Endodermal cell (in vitro differentiated cells): ENCODE measurements at places on chromosomes 11 and 22. TPM values are rescaled to one million over a fixed set of nuclear protein-coding genes. Genes with fewer than 3 reads are reported as not detected.

The GRIK4 gene
- 2.8 and 3.5 TPM in 2 replicates for total RNA-seq

DNA sequence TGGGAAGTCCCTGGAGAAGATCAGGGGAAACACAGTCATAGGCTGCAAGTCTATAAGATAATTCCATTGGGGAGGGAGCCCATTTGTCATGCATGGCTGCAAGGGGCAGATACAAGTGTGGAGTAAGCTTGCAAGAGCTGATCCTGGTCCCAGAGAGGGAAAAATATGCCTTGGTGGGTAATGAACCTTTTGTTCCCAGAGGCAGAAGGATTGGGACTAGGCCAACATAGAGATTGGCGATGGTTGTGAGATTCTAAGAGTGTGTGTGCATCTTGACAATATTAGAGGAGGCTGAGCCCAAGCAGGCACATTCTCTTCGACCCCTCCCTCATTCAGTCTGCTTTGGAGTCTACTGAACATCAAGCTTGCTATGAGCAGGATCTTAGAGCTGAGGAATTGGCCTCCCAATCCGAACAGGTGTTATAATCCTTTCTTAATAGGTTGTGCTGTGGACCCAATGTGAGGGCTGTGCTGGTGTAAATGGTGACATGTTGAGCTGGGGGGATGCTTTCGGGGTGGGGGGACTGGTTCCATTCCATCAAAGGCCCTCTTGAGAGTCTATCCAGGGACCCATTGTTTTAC is 18.4 kb downstream of the MIAT start:
- no peaks in the 10 kb centered on the region for H3K27me3 ChIP-seq
- H3K36me3 ChIP-seq, result no peaks in the 10 kb centered on the region
- DNase-seq, result no peak

DNA sequence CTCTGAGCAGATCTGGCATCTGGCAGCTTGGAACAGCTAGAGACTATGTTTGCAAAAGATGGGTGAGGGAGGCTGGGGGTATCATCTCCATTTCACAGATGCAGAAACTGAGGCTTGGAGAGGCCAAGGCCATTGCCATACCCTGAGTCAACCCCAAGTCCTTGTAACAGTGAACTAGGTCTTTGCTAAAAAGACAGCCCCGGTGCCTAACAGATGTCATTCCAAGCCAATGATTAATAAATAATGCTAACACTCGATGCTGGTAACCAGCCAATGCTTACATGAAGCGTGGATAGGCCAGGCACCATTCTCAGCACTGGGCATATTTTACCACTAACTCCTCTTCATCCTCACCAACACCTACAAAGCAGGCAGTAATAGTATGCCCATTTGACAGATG is 164.0 kb downstream of the MN1 start:
- no peaks in the 10 kb centered on the region for H3K36me3 ChIP-seq
- H3K4me3 ChIP-seq, result no peak overlapping the region
- no peak overlapping the region for H3K27ac ChIP-seq
- no peaks in the 10 kb centered on the region for H3K27me3 ChIP-seq
- DNase-seq, result no peak
- H3K4me1 ChIP-seq, result peaks cover 4% of the 10 kb centered on the region

DNA sequence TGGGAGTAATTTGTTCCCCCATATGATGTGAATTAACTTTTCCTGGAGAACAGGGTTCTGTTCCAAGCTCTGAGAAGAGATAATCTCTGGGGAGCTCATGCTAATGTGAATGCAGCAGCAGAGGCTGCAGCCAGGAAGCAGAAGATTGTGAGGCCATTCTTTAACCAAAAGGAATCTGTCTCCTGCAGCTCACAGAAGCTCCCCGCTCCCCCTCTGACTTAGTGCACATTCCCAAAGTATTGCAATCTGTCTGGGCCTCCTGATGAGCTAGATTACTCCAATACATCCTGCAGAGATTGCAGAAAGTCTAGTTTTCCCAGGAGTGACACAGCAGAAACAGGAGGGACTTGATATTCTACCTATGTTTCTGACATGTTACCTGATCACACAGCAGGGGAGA is 420.6 kb upstream of the FAT3 start:
- peak; percentile 80 for DNase-seq
- peaks cover 24% of the 10 kb centered on the region for H3K4me1 ChIP-seq
- H3K36me3 ChIP-seq, result no peaks in the 10 kb centered on the region
- H3K27ac ChIP-seq, result peak overlapping the region; percentile 59
- H3K27me3 ChIP-seq, result no peaks in the 10 kb centered on the region
- no peak overlapping the region for H3K4me3 ChIP-seq

- peak overlapping the region; percentile 98 for H3K4me3 ChIP-seq
- no peaks in the 10 kb centered on the region for H3K27me3 ChIP-seq
- H3K4me1 ChIP-seq, result no peaks in the 10 kb centered on the region
- no peak overlapping the region for H3K27ac ChIP-seq
- no peak for DNase-seq
- peaks cover 5% of the 10 kb centered on the region for H3K36me3 ChIP-seq
Measured at GRCh38 chr22:41094041-41094593, 1.7 kb downstream of the EP300 start.

GRCh38 chr11:26780376-26781085 is 58.7 kb upstream of the SLC5A12 start:
- H3K4me1 ChIP-seq, result no peaks in the 10 kb centered on the region
- H3K4me3 ChIP-seq, result no peak overlapping the region
- no peak overlapping the region for H3K27ac ChIP-seq
- no peaks in the 10 kb centered on the region for H3K27me3 ChIP-seq
- H3K36me3 ChIP-seq, result no peaks in the 10 kb centered on the region

- H3K36me3 ChIP-seq, result no peaks in the 10 kb centered on the region
- no peak overlapping the region for H3K4me3 ChIP-seq
- peak; percentile 56 for DNase-seq
Measured at GRCh38 chr11:129312730-129313503, 62.7 kb upstream of the BARX2 start.

DNA sequence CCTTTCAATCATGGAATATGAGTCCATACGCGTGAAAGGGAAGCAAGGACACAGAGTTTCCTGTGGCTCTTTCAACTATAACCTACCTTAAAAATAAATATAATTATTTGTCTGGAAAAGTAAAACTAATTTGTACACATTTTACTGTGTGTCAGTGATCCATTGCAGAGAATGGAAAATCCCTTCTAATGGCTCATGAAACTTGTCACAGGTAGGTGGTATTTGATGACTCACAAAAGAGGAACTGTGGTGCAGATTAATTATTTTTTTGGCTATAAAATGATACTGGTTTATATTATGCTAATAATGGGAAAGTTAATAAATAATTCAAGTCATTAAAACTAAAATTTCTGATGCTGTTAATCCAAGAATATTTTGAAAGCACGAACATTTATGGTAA is 792.2 kb downstream of the METTL15 start:
- no peaks in the 10 kb centered on the region for H3K4me1 ChIP-seq
- H3K4me3 ChIP-seq, result no peak overlapping the region
- H3K27me3 ChIP-seq, result no peaks in the 10 kb centered on the region
- no peaks in the 10 kb centered on the region for H3K36me3 ChIP-seq
- no peak overlapping the region for H3K27ac ChIP-seq

GRCh38 chr22:37870273-37870672 is 21.1 kb downstream of the EIF3L start:
- H3K27me3 ChIP-seq, result no peaks in the 10 kb centered on the region
- H3K36me3 ChIP-seq, result peaks cover 84% of the 10 kb centered on the region
- DNase-seq, result no peak
- no peak overlapping the region for H3K27ac ChIP-seq
- H3K4me1 ChIP-seq, result no peaks in the 10 kb centered on the region
- no peak overlapping the region for H3K4me3 ChIP-seq

DNA sequence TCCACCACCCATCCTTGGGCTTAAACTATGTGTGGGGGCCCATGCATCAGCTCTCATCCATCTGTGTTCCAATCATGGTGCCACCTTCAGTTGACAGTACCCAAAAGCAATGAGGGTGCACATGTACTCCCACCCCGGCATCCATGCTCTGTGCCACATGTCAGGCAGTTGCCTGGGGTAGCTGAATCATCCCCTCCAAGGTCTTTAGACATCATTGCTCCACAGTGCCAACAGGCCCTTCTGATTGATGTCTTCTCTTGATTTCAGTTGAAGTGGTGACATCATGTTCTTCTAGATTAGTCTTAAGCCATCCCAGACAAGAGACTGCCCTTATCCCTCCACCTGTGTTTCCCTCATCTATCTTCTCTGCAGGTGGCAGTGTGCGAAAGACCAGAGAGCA is 42.5 kb downstream of the TMPRSS5 start:
- no peak overlapping the region for H3K4me3 ChIP-seq
- H3K27me3 ChIP-seq, result no peaks in the 10 kb centered on the region
- peak; percentile 29 for DNase-seq
- H3K36me3 ChIP-seq, result no peaks in the 10 kb centered on the region
- H3K27ac ChIP-seq, result no peak overlapping the region

- DNase-seq, result peak; percentile 40
- no peaks in the 10 kb centered on the region for H3K4me1 ChIP-seq
- H3K27ac ChIP-seq, result no peak overlapping the region
- H3K4me3 ChIP-seq, result no peak overlapping the region
- no peaks in the 10 kb centered on the region for H3K36me3 ChIP-seq
Measured at GRCh38 chr11:35579557-35580396, 38.5 kb upstream of the FJX1 start.

The ADORA2A gene
- total RNA-seq, result 2.7 to 5.6 TPM (median 4.7 TPM) in 3 replicates

GRCh38 chr11:65713212-65713969 is 1.3 kb downstream of the KAT5 start:
- no peak for DNase-seq
- peaks cover 51% of the 10 kb centered on the region for H3K36me3 ChIP-seq
- no peak overlapping the region for H3K27ac ChIP-seq
- no peaks in the 10 kb centered on the region for H3K27me3 ChIP-seq

- no peaks in the 10 kb centered on the region for H3K27me3 ChIP-seq
- H3K4me1 ChIP-seq, result no peaks in the 10 kb centered on the region
- no peak for DNase-seq
- no peaks in the 10 kb centered on the region for H3K36me3 ChIP-seq
Measured at GRCh38 chr11:88100151-88100550, 75.1 kb downstream of the RAB38 start.

The FAT3 gene
- total RNA-seq, result 24.9 and 26.2 TPM in 2 replicates

The AQP11 gene
- total RNA-seq, result 0.70 to 1.8 TPM (median 1.7 TPM) in 3 replicates

GRCh38 chr11:32073644-32074026 is 17.2 kb upstream of the RCN1 start:
- H3K27ac ChIP-seq, result no peak overlapping the region
- H3K36me3 ChIP-seq, result no peaks in the 10 kb centered on the region
- DNase-seq, result no peak
- H3K4me3 ChIP-seq, result no peak overlapping the region
- no peaks in the 10 kb centered on the region for H3K4me1 ChIP-seq

DNA sequence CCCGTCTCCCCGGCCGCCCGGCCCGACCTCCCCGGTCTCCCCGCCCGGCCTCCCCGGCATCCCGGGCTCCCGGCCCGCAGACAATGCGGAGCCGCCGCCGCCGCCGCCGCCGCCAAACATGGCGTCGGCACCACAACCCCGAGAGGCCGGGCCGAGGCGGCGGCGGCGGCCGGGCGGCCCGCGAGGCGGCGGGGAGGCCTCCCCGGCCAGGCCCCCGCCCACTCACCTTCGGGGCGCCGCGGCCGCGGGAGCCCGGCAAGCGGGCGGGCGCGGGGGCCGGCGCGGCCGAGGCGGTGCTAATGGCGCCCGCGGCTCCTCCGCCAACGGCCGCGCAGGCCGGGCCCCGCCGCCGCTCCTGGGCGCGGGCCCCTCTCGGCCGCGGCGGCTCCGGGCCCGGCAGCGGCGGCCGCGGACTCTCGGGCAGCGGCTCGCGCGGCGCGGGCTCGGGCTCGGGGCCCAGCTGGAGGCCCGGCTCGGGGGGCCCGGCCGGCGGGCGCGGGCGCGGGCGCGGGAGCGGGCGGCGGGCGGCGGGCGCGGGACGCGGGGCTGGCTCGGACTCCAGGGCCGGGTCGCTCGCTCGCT is 311 bp downstream of the BRD1 start:
- peak overlapping the region; percentile 88 for H3K4me3 ChIP-seq
- H3K27ac ChIP-seq, result no peak overlapping the region
- DNase-seq, result no peak
- H3K36me3 ChIP-seq, result peaks cover 31% of the 10 kb centered on the region
- H3K4me1 ChIP-seq, result no peaks in the 10 kb centered on the region
- H3K27me3 ChIP-seq, result no peaks in the 10 kb centered on the region

The C11orf16 gene
- total RNA-seq, result not detected in 3 replicates

- DNase-seq, result no peak
- H3K27me3 ChIP-seq, result no peaks in the 10 kb centered on the region
- H3K4me1 ChIP-seq, result peaks cover 4% of the 10 kb centered on the region
- no peak overlapping the region for H3K4me3 ChIP-seq
- no peak overlapping the region for H3K27ac ChIP-seq
Measured at GRCh38 chr22:29541845-29542244, 11.7 kb downstream of the THOC5 start.

The GDPD4 gene
- total RNA-seq, result not detected in 3 replicates

The MRPL49 gene
- total RNA-seq, result 44.1 to 53.9 TPM (median 49.8 TPM) in 3 replicates

- H3K27me3 ChIP-seq, result no peaks in the 10 kb centered on the region
- H3K27ac ChIP-seq, result no peak overlapping the region
Measured at GRCh38 chr11:15770798-15771414, 585.4 kb downstream of the SOX6 start.

DNA sequence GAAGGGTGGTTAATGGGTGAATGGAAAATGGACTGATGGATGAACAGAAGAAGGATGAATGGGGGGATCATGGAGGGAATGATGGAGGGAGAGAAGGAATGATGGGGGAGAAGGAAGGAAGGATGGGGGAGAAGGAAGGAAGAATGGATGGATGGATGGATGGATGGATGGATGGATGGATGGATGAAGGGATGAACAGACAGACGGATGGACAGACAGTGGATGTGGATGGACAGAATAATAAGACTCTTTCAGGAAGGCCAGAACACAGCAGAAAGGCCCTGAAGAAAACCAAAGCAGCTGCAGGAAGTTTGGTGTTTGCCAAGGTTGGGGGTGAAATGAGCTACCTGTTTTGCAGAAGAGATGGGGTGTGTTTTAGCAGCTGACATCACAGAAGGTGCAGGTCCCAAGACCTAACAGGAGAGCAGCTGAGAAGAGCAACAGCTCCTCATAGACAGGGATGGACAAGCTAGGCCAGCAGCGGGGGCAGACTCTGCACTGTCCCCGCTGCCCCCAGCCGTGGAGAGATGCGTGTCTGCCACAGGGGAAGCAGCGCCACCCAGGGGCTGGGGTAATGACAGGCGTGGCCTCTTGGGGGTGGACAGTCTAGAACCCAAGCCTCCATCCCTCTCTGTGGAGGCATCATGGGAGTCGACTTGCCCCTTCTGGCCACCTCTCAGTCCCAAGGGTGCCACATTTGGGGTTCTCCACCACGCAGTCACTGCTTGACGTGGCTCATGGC is 17.9 kb downstream of the C1QTNF6 start:
- DNase-seq, result peak; percentile 38
- H3K4me3 ChIP-seq, result no peak overlapping the region
- peaks cover 7% of the 10 kb centered on the region for H3K4me1 ChIP-seq
- H3K27me3 ChIP-seq, result no peaks in the 10 kb centered on the region

The DEFB108B gene
- total RNA-seq, result not detected in 2 replicates

The CCDC15 gene
- 2.1 and 3.3 TPM in 2 replicates for total RNA-seq

- H3K27me3 ChIP-seq, result no peaks in the 10 kb centered on the region
- H3K36me3 ChIP-seq, result no peaks in the 10 kb centered on the region
- no peak overlapping the region for H3K4me3 ChIP-seq
- DNase-seq, result no peak
- no peak overlapping the region for H3K27ac ChIP-seq
- no peaks in the 10 kb centered on the region for H3K4me1 ChIP-seq
Measured at GRCh38 chr11:114191893-114192292, 104.3 kb upstream of the NNMT start.
